ENCODE measurements at places on chromosomes 16 and 17. TPM values are rescaled to one million over a fixed set of nuclear protein-coding genes. Genes with fewer than 3 reads are reported as not detected.

Gene JPH3
- not detected for total RNA-seq

Gene NPTX1
- total RNA-seq, result under 0.01 TPM

Gene TMEM107
- 20.2 TPM for total RNA-seq

Gene RNF43
- 6.1 TPM for total RNA-seq

Gene RAMP2
- not detected for total RNA-seq

Gene SRL
- not detected for total RNA-seq

Gene DCAKD
- 18.2 TPM for total RNA-seq

Gene RNU2-1
- not detected for total RNA-seq

Gene NOG
- total RNA-seq, result 0.26 TPM

Gene P2RX5
- total RNA-seq, result 0.53 TPM

Gene C16orf92
- not detected for total RNA-seq
